ENCODE measurements at places on chromosomes 4 and X.

DNA sequence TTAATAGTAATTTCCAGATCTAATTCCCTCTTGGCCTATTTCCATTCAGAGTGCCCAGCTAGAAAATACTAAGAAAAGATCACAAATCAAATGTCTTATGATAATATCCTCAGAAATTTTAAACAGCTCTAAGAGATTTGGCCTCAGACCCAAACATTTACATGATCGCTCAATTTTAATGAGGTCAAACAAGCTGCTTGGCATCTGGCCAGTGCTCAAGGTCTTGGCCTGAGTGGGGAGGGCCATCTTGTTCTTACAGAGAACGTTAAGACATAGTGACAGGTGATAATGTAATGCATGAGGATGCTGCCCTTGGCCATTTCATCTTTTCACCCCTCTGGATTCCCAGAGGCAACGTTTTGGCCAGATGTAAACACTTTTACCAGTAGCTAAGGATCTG lies 159.2 kb upstream of the SLC7A11 start:
- DNase-seq: no peak

DNA sequence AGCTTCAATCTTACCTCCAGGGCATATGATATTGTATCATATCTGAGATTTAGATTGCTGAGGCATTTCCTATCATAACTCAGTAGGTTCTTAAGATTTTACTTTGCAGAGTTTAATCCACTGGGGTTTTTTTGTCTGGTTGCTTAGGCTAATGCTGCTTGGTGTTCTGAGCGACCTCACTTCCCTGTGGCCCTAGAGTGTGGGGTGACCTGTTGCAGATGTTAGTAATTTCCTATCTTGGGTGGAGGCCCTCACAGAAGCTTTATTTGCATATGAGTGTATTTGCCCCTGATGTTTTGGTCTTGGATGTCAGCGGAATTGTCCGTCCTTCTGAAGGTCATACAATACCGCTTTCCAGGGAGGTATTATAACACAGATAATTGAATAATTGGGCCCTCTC lies 137.1 kb downstream of the NDST3 start:
- DNase-seq: no peak

- DNase-seq: no peak
These were observed 1.2 kb downstream of the GJB1 start for GRCh38 chrX:71224098-71224708.

DNA sequence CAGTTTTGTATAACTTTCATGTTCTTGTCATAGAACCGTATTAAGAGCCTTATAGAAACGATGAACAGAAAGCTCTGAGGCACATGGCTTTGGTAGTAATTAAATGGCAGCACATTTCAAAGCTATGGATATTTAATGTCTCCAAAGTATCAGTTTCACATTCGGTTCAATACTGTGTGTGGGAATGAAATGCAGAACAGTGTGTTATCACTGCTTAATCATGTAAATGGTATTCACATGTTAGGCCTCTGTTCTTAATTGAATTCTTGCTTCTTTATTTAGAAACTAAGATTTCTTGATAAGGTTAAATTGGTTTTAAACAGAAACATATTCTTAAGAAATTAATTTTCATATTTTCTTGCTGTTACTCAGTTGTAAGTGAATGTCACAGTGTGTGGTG lies 701.0 kb upstream of the PITX2 start:
- no peak for DNase-seq

DNA sequence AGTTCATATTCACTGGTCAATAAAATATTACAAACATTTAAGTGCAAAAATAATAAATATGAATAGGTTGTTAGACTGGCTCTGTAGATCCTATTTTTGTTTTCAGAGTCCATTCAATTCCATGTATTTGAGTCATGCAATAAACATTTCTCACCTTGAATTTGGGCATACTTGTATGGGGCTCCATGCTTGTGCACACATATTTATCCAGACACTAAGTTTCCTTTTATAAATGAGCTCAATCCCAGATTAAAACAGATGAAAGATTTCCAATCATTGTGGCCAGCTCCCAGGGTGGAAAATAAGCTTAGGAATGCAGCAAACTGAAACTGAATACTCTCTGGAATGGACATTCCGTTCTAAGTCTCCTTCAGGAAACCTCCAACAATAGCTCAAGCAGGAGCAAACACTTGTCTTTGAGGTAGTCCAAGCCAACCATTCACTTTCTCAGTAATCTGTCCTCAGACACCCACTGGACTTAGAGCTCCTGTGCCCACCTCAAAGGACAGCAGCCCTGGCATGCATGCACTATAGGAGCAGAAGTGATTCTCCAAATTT lies 16.4 kb downstream of the DMD start:
- DNase-seq: no peak

- DNase-seq: no peak
These were observed 155.8 kb downstream of the NAA11 start for GRCh38 chr4:79170077-79170476.

GRCh38 chr4:92163348-92163747 lies 140.4 kb upstream of the GRID2 start:
- no peak for DNase-seq

Data from activated T-helper 9 cell treated with anti-CD3 and anti-CD28 coated beads, Interleukin-2, amount 50 U/mL, for 16 hours (primary cell).